ENCODE measurements at places on chromosomes 3 and 15.
A peak's percentile ranks its signal among the peaks of the same experiment; 100 is the strongest.

DNA sequence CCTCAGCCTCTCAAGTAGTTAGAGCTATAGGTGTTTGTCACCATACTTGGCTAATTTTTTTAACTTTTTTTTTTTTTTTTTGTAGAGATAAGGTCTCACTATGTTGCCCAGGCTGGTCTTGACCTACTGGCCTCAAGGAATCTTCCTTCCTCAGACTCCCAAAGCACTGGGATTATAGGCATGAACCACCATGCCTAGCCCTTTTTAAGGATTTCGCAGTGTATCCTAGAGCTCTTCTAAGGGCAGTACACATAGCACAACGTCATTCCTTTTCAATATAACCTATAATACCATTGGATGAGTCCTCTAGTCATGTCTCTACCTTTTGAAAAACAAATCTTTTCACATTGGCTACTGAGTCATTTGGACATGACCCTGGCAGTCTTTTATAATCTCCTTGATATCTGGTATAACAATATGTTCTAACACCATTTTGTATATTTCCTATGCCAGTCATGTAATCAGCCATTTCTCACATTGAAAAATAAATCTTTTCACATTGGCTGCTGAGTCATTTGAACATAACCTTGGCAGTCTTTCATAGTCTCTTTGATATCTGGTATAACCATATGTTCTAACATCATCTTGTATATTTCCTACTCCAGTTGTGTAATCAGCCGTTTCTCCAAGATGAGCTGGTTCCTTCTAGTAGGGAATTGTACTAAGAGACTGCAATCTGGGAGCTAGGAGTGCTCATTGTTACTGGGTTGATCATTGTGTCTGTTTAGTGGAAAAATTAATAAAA lies 944.7 kb downstream of the MCTP2 start:
- ATAC-seq: peak; percentile 35

- no peak for ATAC-seq
Measured at GRCh38 chr3:182104881-182105280, 393.2 kb downstream of the SOX2 start.

DNA sequence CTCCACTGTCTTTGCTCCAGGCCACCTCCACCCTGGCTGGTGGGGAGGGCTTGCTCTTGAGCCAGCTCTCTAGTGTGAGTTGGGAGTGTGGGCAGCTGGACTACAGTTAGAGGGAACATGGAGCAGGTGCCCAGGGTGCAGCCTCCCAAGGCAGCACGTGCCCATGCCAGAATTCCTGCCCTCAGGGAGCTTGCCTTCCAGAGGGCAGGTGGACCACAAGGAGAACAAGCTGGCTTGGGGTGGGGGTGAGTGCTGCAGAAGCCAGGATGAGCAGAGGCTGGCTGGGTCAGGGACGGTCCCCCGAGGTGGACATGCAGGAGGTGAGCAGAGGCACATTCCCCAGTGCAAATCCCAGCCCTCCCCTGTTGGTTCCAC lies 89.5 kb downstream of the VGLL4 start:
- no peak for ATAC-seq

DNA sequence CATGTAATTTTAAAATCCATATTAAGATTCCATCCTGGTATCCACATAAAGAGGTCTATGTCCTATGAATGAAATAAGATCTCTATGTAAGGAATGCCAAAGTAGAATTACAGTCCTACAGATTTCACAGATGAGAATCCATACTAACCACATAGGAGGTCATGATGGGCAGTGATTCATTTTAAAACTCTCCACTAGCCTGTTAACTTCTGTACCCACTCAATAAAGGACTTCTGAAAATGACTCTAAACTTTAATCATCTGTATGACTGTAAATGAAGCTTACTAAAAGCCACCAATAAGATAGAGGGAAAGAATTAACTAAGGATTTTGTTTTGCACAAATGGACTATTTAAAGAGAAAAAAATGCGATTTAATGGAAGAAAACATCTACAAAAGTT lies 28.7 kb downstream of the MORC1 start:
- ATAC-seq: no peak

GRCh38 chr3:157816896-157817295 lies 289.3 kb downstream of the SHOX2 start:
- ATAC-seq: no peak

- no peak for ATAC-seq
Measured at GRCh38 chr15:68695061-68695595, 116.3 kb downstream of the CORO2B start.

- ATAC-seq: no peak
Measured at GRCh38 chr3:16738451-16738850, 133.2 kb upstream of the DAZL start.

DNA sequence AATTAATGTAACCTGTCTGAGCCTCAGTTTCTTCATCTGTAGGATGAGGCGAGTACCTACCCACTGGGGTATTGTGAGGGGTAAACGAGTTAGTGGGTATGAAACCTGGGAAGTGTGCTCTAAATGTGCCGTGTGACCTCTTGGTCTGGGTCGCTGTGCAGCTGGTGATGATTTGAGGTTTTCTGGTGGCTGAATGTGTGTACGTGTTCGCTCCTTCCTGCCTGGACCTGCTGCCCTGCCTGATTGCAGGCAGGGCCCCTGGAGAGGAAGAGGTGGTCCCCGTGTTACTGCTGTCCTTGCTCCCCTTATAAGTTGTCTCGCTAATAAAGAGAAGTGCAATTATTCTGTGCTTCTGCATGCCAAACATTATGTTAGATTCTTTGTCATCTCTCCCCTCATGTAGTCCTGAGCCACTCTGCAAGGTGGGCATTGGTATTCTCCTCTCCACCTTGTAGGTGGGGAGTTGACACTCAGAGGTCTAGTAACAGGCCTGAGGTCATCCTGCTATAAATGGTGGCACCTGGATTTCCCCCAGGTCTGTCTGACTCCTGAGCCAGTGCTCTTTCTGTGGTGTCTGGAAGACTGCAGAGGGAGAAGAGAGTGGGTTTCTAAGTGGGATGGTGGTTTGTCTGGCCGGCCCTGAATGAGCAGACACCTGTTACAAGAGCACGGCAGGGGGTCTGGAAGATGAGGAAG lies 15.7 kb downstream of the PDIA5 start:
- peak; percentile 24 for ATAC-seq

- no peak for ATAC-seq
Measured at GRCh38 chr3:46485779-46486175, 12.0 kb upstream of the RTP3 start.

DNA sequence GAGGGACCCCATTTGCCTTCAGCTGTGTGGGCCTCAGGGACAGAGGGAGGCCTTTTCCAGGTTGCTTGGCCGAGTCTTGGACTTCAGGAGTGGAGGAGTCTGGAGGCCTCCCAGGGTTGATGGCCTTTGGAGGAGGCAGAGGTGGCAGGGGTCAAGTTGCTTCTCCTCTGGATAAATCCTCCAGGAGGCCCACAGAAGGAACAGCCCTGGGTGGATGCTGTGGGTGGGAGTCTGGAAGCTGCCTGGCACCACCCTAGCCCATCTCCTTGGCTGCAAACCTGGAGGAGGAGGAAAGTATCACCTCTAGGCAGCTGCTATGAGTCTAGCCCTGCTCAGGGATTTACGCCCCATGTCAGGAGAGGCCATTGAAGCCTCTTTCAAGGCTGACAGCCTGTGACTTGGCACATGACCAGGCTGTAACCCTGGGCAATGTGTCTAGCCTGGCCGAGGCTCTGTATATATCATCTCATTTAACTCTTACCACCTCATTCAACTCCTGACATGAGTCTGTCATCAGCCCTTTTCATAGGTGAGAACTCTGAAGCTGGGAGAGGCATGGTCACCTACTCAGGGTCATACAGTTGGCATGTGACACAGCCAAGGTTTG lies 2.9 kb upstream of the PRKCD start:
- no peak for ATAC-seq

GRCh38 chr3:131470377-131470776 lies 32.4 kb downstream of the MRPL3 start:
- ATAC-seq: no peak

DNA sequence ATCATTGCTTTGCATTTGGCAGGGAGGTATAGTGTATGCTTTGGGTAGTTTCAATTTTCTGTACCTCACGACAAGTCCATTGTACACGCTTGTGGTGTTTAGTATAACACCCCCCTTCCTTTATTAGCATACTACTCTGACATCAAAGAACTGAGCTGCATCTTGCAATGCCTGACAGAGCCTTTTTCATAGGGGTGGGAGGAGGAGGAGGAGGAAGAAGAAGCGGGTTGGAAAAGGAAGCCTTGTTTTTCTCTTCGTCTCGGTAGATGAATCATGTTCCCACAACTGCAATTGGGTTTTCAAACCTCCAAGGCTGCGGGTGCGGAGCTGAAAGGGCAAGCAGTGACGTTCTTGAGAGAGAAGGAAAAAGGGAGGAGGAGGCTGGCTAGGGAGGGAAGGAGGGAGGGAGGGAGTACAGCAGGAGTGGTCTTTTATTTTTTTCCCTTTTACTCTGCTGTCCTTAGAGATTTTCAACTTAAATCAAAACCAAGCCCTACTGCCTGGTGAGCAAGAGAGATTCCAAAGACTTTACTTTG lies 175.7 kb downstream of the KLHL25 start:
- ATAC-seq: peak; percentile 69

GRCh38 chr3:12559520-12559919 lies 2.6 kb downstream of the MKRN2 start:
- ATAC-seq: no peak

- no peak for ATAC-seq
Measured at GRCh38 chr3:110344487-110344886, 727.1 kb upstream of the NECTIN3 start.

GRCh38 chr15:85943791-85944190 lies 135.9 kb upstream of the AGBL1 start:
- no peak for ATAC-seq

GRCh38 chr3:100269410-100270214 lies 8.8 kb downstream of the TBC1D23 start:
- peak; percentile 99 for ATAC-seq

DNA sequence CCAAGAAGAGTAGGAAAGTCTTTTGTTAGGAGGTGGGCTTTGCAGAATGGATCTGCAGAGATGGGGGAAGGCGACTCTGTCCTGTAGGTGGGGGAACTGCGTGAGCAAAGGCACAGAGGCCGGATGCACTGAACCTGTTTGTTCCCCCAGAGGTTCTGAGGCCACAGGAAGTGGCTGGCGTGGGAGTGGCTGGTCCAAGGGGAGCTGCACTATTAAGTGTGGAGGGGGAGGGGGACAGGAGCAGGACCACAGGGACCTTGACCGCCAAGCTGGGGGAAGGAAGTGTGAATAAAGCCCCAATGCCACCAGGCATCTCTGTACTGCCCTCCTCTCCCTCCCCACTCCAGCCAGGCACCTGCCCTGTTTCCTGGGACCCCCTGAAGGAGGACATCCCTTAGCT lies 51.8 kb downstream of the CYP11A1 start:
- ATAC-seq: no peak

Measured in esophagus mucosa (tissue), 1 donor.